NCI-H446 (cell line): ENCODE measurements at places on chromosomes 1 and 21.
A peak's percentile ranks its signal among the peaks of the same experiment; 100 is the strongest.

DNA sequence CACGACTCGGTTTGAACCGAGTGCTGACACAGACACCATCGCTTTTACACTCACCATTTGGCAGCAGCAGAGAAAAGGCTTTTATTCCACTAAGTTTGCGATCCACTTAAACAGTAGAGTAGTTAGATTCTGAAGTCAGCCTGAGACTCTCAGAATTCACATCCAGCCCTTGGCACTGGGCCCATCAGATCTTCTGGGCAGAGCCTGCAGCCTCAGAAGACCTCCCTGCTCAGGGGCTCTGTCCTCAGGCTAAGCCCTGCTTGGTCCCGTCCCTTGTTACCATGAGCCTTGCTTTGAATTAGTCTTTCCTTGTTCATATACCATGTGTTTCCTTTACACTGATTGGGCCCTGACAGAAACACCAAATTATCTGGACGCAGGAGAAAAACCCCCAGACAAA lies 41.4 kb upstream of the AJAP1 start:
- DNase-seq: no peak

DNA sequence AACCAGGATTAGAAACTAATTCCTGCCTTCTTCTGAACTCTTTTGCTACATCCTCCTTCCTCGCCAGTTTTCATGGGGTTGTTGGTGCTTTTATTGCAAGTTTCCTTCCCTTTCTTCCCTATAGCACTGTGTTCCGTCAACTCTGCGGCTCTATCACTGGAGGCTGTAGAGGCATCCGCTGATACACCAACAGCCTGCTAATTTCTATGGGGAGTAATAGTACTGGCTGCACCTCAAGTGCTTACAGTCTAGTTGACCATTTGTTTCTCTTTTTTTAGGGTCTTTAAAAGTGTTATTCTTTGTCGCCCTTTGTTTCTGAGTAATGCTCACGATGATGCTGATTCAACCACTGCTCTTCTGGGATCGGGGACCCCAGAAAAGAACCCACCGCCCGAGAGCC lies 746 bp downstream of the MIS18A start:
- no peak for DNase-seq

- DNase-seq: no peak
These were observed 11.2 kb upstream of the DPH2 start for GRCh38 chr1:43958351-43959255.

- DNase-seq: peak; percentile 44
These were observed 17.3 kb downstream of the CA6 start for GRCh38 chr1:8962812-8963530.

DNA sequence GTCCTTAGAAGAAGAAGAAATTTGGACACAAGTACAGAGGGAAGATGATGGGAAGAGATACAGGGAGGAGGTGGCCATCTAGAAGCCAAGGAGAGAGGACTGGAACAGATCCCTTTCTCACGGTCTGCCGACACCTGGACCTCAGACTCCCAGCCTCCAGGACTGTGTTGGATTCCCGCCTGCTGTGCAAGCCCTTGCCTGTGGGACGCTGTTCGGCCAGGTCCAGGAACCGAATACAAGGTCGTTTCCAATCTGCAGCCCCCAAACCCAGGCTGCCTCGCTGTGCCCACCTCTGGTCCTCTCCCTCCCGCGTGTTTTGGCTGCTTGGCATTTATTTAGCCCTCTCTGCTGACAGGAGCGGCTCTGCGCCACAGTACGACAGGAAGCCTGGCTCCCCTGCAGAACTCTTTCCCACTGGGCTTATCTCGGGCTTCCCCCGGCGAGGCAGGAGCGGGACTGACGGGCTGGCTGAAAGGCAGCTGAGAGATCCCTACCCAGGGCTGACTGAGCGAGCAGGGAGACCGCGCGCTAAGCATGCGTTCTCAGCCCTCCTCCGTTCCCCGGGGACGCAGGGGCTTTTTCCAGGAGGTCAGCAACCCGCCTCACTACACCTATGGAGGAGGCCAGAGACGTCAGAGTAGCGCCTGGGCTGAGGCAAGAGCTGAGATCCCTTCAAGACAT lies 238.4 kb downstream of the TNR start:
- DNase-seq: no peak

GRCh38 chr1:66217021-66217420 lies 316.9 kb upstream of the SGIP1 start:
- DNase-seq: no peak

DNA sequence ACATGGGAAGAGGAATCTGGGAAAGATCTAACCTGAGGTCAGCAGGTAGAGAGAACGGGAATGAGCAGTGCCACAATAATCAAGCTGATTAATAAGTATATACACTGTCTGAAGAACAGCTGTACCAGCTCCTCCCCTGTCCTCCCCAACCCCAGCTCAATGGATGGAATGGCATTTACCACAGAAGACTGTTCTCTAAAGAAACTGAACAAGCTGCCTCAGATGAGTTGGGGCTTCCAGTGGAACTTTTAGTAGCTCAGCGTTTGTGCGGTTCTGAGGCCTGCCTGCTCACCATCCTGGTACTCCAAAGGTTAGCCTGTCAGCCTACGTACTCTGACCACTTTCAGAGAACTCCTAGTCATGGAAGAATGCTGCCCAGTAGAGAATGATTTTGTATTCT lies 101.9 kb upstream of the LBR start:
- DNase-seq: no peak

- no peak for DNase-seq
These were observed 61.6 kb downstream of the SLX9 start for GRCh38 chr21:45001134-45002095.

- peak; percentile 93 for DNase-seq
These were observed at the start of gene RAB13 for GRCh38 chr1:153985941-153986761. Gene RAB13, minus strand, starts transcription at chr1:153986339. Its CDS starts 103 bp downstream, at chr1:153986236.

DNA sequence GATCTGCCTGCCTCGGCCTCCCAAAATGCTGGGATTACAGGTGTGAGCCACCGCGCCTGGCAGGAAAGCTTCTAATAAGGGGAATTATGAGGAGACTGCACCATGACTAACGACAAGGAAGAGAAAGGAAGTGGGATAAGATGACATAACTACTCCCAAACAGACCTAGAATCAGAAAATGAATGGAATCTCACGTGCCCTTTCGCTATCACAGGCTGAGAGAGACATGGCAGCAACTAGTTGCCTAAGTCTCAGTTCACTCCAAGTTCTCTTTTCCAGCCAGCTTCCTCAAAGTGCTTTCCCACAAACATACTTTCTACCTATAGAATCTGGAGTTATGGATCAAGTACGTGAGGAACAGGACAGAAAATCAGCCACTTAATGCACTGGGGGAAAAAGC lies 2.0 kb downstream of the PI4KB start:
- DNase-seq: no peak

DNA sequence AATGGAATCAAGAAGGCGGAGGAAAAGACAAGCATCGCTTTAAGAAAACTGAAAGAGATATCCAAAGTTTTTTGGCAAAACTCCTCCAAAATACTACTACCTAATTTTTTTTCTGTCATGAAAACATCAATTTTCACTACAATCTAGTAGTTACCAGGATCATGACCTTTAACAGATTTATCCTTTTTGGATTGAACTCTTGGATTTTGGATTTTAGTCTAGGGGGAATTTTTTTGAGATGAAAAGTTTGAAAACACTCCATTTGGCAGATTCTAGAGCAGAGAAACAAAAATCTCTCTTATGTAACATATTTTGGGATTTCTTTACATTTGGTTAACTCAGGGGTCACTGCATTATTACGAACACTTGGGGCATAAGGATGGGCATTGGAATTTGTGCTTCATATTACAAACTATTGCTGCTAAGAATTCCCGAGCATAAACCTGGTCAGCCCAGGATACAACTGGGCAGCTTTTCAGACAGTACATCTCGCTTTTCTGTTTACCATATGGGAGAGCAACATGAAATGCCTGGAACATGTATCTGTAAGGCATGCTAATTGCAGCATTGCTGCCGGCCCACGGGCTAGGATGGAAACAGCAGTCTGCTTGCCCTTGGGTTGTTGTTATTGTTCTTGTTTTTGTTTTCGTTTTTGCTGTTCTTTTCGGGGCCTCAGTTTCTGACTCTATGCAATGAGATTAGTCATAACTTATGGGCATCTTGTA lies 264.3 kb downstream of the RHOU start:
- DNase-seq: no peak

DNA sequence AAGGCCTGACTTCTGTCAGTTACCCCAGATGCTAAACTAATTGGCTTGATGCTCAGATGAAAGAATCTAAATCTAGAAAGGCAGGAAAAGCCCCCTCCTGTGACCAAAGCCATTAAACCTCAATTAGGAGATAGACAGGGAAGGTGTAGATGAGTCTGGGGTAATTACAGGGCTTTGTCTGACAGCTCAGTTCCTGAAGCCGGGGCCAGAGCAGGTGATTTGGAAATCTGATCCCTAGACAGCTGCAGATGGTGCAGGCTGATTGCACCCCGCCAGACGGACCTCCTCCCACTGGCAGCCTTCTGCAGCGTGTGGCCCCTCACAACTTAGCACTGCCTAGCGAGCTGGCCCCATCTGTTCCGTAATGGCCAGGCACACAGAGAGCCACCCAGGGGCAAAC lies 395.1 kb downstream of the HLX start:
- DNase-seq: peak; percentile 67

DNA sequence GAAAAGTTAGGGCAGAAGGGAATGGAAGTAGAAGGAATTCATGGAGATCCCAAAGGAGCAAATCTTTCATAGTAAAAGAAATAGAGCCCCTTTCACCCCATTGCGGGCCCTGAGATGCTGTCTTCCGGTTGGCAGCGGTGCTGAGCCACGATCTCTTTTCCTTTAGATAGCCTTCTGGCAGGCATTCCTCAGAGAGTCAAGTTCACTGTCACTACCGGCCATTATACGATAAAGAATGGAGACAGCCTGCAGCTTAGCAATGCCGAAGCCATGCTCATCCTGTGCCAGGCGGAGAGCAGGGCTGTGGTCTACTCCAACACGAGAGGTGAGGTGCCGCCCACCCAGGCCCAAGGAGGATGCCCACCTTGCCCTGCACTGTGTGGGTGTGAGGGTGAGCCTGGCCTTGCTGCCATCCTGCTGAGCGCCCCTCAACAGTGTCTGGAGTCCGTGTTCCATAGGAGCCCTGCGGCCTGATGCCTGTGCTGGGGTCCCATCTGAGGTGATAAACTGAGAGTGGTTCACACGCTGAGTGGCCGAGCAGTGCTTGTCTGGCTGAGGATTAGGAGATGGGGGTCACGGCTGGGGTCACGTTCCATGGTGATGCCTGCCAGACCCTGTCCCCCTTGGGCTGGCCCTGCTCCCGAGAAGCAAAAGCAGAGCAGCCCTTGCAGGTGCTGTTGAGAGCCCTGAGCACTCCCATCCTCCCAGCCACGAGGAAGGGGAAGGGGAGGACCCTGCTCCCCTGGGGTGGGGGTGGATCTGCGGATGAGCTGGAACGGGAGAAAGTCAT lies 20.4 kb upstream of the PWP2 start:
- DNase-seq: no peak

- peak; percentile 53 for DNase-seq
These were observed at the start of gene JTB for GRCh38 chr1:153977250-153978240. Gene JTB, minus strand, starts transcription at chr1:153977674. Its CDS starts 422 bp downstream, at chr1:153977252.

- DNase-seq: no peak
These were observed 44.9 kb downstream of the SSBP3 start for GRCh38 chr1:54361342-54361741.

- DNase-seq: no peak
These were observed 3.8 kb upstream of the THEMIS2 start for GRCh38 chr1:27868556-27868931.

- DNase-seq: no peak
These were observed 603.2 kb downstream of the SMYD3 start for GRCh38 chr1:245903851-245904250.

DNA sequence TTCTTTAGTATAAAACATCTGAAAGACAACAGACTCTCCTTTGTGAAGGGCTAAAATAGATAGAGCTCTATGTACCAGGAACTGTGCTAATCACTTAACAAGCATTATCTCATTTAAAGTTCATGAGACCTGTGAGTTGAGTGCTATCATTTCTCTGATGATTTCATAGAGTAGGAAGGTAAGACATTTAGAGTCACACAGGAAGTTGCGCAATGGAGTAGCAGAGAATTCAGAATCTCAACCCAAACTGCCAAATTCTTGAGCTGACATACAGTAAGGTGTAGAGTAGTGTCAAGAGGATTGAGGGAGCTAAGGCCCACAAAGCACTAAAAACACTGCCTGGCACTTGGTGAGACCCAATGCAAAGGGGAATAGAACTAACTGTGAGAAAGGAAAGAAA lies 384.3 kb downstream of the NTNG1 start:
- DNase-seq: no peak

GRCh38 chr1:22854688-22855565 lies 117.7 kb downstream of the LACTBL1 start:
- DNase-seq: no peak

- DNase-seq: no peak
These were observed 74.7 kb downstream of the RAP1GAP start for GRCh38 chr1:21594501-21594900.

GRCh38 chr1:166272155-166272554 lies 105.4 kb upstream of the FAM78B start:
- no peak for DNase-seq

DNA sequence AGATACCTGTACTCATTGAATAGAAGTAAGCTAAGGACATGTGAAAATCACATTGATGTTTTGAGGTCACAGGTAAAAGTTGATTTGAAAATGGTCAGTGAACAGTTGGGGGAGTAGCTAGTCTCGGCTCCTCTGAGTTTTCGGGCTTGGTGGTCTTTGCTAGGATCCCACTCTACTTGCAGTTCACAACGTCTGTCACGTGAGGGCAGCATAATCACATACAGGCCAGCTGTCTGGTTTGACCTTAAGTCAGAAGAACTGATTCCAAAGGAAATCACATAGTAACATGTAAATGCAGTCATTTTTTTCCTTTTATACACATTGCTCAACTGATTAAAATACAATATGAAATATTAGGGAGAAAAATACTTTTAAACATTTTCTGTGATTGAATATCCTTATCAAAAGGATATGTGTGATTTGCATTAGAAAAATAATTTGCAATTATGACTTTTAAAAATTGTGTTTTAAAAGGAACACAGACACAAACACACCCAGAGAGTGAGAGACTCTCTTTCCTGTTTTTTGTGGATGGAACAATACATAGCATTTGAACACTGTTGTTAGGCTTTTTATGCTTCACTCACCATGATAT lies 21.8 kb upstream of the PDC start:
- DNase-seq: peak; percentile 83

DNA sequence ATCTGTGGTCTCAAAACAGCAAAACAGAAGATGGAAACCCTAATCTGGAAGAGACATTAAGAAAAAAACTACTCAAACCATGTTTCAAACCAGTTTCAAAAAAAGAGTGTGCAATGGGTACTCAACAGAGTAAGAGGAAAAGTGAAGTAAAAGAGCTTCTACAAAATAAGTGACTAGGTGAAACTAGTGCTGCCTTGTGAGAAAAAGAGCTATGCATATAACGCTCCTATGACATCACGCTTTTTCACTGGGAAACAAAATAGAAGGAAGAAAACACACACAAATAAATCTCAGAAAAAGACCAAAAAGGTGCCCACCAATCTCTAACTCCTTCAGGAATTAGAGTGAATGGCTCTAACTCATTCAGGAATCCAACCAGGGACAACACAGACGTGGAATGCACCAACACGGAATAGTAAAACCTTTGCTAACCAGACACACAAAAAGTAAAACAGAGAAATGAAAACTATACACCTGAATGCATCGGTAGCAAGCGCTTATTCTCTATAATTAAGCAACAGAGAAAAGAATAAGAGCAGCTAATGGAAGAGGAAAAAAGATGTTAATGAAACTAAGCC lies 1.3 kb downstream of the FOXJ3 start:
- no peak for DNase-seq
